Upper lobe of left lung (tissue), 6 donors: ENCODE measurements at places on chromosomes 6 and 20. TPM values are rescaled to one million over a fixed set of nuclear protein-coding genes. Genes with fewer than 3 reads are reported as not detected.

DNA sequence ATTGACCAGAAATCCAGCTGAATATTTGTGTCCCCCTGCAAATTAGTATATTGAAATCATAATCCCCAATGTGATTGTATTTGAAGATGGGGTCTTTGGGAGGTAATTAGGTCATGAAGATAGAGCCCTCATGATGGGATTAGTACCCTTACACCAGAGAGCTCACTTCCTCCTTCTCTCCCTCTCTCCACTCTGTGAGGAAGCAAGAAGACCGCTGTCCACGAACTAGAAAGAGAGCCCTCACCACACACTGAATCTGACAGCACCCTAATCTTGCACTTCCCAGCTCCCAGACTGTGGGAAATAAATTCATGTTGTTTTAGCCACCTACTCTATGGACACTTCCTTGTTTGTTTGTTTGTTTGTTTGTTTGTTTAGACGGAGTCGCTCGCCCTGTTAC, 11.9 kb upstream of the PLAGL1 start:
- no peaks in the 10 kb centered on the region for H3K36me3 ChIP-seq
- H3K27me3 ChIP-seq = no peaks in the 10 kb centered on the region
- no peak for DNase-seq
- H3K4me1 ChIP-seq = no peaks in the 10 kb centered on the region
- no peak overlapping the region for H3K4me3 ChIP-seq

DNA sequence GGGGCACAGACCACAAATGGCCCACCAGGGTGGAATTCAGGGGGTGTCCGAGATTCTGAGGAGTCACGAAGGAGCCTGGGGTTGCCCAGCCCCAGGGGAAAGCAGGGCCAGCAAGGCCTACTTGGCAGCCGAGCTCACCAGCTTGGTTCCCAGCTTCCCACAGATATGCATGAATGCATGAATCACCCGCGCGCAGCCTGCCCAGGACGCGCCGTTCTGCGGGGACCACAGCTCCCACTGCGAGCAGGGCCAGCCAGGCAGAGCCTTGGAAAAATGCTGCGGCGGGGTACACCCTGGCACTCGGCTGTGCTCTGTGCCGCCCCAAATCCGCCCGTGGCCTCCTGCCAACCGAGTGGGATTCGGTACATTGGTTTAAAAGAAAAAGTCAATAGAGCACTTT, 211.0 kb downstream of the NFATC2 start:
- no peaks in the 10 kb centered on the region for H3K27me3 ChIP-seq
- peak; percentile 73 for DNase-seq
- no peak overlapping the region for H3K4me3 ChIP-seq
- H3K36me3 ChIP-seq = no peaks in the 10 kb centered on the region
- no peaks in the 10 kb centered on the region for H3K4me1 ChIP-seq
- H3K27ac ChIP-seq = no peak overlapping the region

GRCh38 chr6:137724018-137724403, 143.0 kb upstream of the TNFAIP3 start:
- peaks cover 5% of the 10 kb centered on the region for H3K4me1 ChIP-seq
- no peaks in the 10 kb centered on the region for H3K36me3 ChIP-seq
- no peak for DNase-seq
- no peaks in the 10 kb centered on the region for H3K27me3 ChIP-seq
- no peak overlapping the region for H3K27ac ChIP-seq
- H3K4me3 ChIP-seq = no peak overlapping the region

GRCh38 chr20:31722257-31723068, at the start of gene BCL2L1:
Gene BCL2L1 (minus strand): TSS chr20:31722868. CDS start chr20:31722218, 650 bp downstream.
- peak; percentile 94 for DNase-seq
- peaks cover 12% of the 10 kb centered on the region for H3K36me3 ChIP-seq
- peaks cover 28% of the 10 kb centered on the region for H3K4me1 ChIP-seq
- H3K4me3 ChIP-seq = peak within 1 kb of the TSS; percentile 77
- peak within 1 kb of the TSS; percentile 99 for H3K27ac ChIP-seq

- H3K27ac ChIP-seq = peak overlapping the region; percentile 4
- no peaks in the 10 kb centered on the region for H3K36me3 ChIP-seq
- peak; percentile 74 for DNase-seq
- no peak overlapping the region for H3K4me3 ChIP-seq
- H3K27me3 ChIP-seq = no peaks in the 10 kb centered on the region
- peaks cover 6% of the 10 kb centered on the region for H3K4me1 ChIP-seq
Observed at GRCh38 chr20:1206366-1207148, 3.3 kb downstream of the C20orf202 start.

GRCh38 chr6:157528931-157529653, 148.1 kb downstream of the ZDHHC14 start:
- H3K4me1 ChIP-seq = peaks cover 17% of the 10 kb centered on the region
- DNase-seq = peak; percentile 54
- H3K4me3 ChIP-seq = no peak overlapping the region
- no peak overlapping the region for H3K27ac ChIP-seq
- H3K36me3 ChIP-seq = no peaks in the 10 kb centered on the region
- H3K27me3 ChIP-seq = no peaks in the 10 kb centered on the region

DNA sequence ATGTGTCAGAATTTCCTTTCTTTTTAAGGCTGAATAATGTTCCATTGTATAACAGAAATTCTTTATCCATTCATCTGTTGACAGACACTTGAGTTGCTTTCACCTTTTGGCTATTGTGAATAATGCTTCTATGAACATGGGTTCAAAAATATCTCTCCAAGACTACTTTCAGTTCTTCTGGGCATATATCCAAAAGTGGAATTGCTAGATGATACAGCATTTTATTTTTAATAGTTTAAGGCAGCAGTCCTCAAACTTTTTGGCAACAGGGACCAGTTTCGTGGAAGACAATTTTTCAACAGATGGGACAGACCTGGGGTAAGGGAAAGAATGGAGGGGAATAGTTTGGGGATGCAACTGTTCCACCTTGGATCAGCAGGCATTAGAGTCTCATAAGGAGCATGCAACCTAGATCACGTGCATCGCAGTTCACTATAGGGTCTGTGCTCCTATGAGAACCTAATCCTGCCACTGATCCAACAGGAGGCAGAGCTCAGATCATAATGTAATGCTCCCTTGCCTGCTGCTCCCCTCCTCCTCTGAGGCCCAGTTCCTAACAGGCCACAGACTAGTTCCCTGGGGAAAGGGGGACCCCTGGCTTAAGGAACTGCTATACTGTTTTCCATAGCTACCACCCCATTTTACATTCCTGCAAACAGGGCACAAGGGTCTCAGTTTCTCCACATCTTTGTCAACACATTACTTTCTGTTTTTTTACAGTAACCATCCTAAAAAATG, 239.9 kb upstream of the RNF217 start:
- H3K27me3 ChIP-seq = no peaks in the 10 kb centered on the region
- no peak overlapping the region for H3K27ac ChIP-seq
- DNase-seq = no peak

DNA sequence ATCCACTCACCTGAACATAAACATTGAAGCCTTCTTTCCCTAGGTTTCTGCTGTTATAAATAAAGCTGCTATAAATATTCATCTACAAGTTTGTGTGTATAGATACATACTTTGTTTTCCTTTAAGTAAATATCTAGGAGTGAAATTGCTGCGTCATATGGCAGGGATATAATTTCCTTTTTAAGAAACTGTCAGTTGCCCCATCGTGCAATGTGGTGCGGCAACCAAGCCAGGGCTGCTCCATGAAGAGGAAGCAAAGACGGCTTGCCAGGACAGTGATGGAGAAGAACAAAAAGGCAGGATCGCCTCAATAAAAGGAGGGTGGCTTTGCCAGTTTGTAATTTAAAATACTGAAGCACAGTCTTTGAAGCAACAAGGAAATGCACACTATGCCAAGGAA, 36.6 kb downstream of the CITED2 start:
- H3K4me3 ChIP-seq = no peak overlapping the region
- no peak for DNase-seq
- H3K36me3 ChIP-seq = no peaks in the 10 kb centered on the region
- H3K27me3 ChIP-seq = no peaks in the 10 kb centered on the region
- H3K4me1 ChIP-seq = no peaks in the 10 kb centered on the region
- no peak overlapping the region for H3K27ac ChIP-seq

GRCh38 chr20:50420380-50420779, 89.8 kb upstream of the PTPN1 start:
- no peaks in the 10 kb centered on the region for H3K36me3 ChIP-seq
- no peak for DNase-seq
- H3K4me1 ChIP-seq = peaks cover 43% of the 10 kb centered on the region
- H3K4me3 ChIP-seq = no peak overlapping the region

DNA sequence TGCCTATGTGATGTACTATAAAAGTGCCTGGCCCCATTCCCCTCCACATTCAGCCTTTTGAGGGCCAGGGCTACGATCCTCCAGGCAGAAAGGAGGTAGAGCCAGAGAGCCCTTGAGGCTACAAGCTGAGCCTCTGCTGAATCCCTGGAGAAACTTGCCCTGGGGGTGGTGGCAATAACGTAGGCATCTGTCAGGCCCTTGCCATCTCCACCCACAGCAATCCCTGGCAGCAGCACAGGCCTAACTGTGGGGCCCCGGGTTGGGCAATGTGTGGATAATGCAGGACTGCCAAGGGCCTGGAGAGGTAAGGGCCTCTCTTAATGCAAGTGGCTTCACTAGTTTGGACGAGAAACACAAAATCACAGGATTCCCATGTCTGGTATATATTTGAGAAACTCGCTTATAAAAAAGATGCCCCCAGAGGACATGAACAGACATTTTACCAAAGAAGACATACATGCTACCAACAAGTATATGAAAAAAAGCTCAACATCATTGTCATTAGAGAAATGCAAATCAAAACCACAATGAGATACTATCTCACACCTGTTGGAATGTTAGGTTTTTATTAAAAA, 99.0 kb downstream of the QRSL1 start:
- DNase-seq = peak; percentile 77
- H3K27me3 ChIP-seq = no peaks in the 10 kb centered on the region
- no peak overlapping the region for H3K27ac ChIP-seq
- no peaks in the 10 kb centered on the region for H3K36me3 ChIP-seq
- no peak overlapping the region for H3K4me3 ChIP-seq

The ADTRP gene
- total RNA-seq = 21.1 TPM

The MATN4 gene
- not detected for total RNA-seq

The PLCB4 gene
- total RNA-seq = 8.0 TPM

The CNPY3 gene
- 56.2 TPM for total RNA-seq

The SUMO4 gene
- total RNA-seq = 1.9 TPM
